ENCODE measurements at places on chromosomes 1 and 21. TPM values are rescaled to one million over a fixed set of nuclear protein-coding genes. Genes with fewer than 3 reads are reported as not detected.

The KRTAP12-2 gene
- total RNA-seq: not detected

The VSIG8 gene
- total RNA-seq: not detected

The KCNK2 gene
- not detected for total RNA-seq

- DNase-seq: no peak
Measured at GRCh38 chr1:233132445-233132844, 163.1 kb downstream of the PCNX2 start.

The FAAH gene
- 131 TPM for total RNA-seq

DNA sequence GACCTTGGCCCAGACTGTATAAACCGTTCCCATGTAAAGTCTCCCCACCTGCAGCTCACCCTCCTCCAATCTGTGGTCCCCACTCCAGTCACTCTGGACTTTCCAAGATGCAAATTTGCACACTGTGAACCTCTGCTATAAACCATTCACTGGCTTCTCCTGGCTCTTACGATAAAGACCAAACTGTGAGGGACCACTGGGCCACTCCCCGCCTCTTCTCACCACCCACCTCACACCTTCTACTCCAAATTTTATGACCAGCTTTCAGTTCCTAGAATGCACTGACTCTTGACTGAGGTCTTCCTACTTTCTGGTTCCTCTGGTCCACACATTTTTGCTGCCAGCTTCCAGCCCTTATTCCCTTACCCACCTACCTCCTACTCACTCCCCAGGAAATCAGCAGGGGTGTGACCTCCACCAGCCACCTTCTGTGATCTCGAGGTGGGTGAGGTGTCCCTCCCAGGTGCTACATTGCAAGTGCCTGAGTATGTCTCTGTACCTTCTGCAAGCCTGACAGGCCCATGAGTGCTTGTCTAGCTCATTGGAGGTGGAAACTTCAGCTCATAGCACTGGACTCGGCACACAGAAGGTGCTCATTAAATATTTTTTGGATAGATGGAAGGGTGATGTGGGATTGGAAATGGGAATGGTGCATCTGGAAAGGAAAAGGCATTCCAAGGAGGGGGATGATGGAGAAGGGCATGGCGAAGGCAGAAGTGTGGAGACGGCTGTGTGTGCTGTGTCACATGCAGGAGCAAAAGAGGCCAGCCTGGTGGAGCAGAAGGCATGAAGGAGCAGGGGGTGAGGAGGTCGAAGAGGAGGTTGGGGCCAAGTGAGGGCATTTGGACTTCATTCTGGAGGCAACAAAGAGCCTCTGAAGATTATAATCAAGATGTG is 15.6 kb upstream of the CSF1 start:
- no peak for DNase-seq

DNA sequence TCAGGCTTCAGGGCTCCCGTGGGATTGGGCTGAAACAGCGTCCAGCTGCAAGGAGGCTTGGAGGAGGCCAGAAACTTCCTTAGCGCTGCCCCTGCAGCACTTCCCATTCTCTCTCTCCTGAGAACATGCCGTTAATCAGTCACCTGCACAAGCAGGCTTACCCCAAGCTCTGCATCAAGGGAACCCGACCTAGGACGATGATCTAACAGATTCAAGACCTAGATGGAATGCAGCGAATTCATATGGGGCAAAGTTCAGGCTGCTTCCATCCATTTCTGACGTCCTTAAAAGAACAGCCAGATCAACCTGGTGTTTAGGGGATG is 114.1 kb downstream of the ERG start:
- DNase-seq: no peak

DNA sequence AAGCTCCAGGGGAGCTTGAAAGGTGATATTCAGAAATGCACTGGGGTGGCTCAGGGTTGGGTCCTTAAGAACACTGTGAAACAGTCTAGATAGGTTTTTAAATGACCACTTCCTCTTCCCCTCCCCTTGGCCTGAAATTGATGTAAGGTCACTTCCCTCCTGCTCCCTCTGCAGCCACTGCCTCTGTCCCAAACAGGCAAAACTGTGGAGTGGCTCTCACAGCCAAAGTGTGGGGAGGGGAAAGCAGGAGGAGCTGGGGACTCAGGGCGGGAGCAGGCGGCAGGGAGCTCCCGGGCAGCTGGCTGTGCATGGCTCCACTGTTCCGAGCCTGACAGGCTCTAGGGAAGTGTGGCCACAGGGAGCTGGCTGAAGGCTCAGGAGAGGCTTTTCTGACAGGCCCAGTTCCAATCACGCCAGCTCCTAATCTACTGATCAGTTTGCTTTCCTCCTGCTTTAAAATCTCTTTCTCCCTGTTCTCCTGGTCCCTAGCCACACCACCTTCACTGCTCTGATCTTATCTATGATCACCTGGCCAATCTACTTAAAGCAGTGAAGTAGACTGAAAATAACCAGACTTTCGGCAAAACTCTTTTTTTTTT is 5.1 kb upstream of the CSRP1 start:
- DNase-seq: no peak

DNA sequence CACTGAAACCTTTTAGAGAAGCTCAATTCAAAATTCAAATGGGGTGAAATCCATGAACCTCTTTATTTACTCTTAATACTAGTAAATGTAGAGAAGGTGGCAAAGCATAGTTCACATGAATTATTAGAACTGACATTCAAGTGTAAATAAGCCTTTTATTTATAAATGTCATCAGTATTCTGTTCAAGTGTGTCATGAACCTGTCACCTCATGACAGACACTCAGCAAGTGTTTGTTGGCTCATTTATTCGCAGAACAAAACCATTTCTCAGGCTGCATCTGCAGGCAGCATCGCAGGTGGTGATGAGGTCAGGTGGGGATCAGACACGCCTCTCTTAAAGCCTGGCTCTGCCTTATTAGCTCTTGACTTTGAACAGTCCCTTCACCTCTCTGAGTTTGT is 116.6 kb downstream of the SETD4 start:
- no peak for DNase-seq

GRCh38 chr1:39657923-39658485 is 13.9 kb downstream of the NT5C1A start:
- peak; percentile 34 for DNase-seq

DNA sequence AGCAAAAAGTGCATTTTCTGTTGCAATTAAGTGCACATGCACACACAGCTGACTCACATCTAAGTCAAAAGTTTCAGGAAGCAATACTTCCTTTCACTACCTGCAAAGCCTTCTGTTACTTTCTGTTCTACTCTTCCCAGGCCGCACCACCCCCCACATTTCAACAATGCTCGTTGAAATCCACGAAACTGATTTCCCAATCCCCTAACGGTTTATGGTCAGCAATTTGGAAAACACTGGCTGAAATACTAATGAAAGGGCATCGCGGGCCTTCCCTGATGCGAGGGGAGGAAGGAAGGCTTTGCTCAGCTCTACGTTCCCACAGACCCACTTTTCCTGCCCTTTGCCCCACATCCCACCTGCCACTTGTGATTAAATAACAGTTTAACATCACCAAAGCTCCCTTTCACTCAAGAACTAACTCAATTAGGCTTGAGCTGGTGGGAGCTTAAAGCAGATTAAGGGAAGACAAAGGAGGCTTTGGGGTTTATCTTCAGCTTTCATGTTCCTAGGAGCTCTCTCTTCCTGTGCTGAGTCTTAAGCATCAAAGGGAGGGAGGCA is 243.2 kb upstream of the RAB4A start:
- DNase-seq: no peak

- DNase-seq: peak; percentile 28
Measured at GRCh38 chr1:54460351-54460750, 54.2 kb upstream of the SSBP3 start.

The SLAMF7 gene
- total RNA-seq: 2.6 TPM

DNA sequence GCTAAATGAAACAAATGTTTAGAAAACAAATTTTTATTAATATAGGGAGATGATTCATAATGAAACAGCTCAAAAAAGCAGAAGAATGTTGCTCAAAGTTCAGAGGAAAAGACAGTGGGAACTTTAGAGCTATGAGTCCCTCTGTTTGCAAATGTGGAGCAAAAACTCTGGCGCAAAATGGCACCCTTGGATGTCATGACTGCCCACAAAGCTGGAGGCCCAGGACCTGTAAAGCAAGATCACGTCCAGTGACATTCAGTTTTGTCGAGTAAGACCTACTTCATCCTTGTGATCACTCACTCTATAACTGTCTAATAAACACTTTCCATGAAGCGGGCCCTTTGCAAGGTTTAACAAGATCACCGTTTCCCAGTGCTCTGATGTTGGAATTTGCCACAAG is 9.1 kb upstream of the EXO1 start:
- DNase-seq: no peak

DNA sequence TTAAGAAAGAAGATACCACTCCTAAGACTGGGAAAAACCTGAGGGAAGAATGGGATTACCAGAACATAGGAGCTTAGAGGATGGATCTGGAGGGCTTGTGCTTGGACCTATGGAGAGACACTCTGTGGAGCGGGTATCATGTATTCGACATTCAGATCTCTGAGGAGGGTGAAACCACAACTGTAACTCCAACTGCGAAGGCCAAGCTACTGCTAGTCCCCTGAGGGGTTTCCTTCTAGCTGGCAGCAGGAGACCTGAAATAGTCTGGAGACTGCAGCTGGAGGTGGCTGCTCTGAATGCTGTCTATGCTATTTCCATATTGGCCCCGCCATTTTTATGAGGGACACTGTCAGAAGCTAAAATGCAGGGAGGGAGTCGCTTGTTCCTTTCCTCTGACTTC is 462.3 kb downstream of the PTPRC start:
- no peak for DNase-seq

The TTLL7 gene
- 3.5 TPM for total RNA-seq

The NBPF6 gene
- total RNA-seq: 3.3 TPM

- DNase-seq: no peak
Measured at GRCh38 chr1:59123081-59123681, 173.7 kb upstream of the FGGY start.

DNA sequence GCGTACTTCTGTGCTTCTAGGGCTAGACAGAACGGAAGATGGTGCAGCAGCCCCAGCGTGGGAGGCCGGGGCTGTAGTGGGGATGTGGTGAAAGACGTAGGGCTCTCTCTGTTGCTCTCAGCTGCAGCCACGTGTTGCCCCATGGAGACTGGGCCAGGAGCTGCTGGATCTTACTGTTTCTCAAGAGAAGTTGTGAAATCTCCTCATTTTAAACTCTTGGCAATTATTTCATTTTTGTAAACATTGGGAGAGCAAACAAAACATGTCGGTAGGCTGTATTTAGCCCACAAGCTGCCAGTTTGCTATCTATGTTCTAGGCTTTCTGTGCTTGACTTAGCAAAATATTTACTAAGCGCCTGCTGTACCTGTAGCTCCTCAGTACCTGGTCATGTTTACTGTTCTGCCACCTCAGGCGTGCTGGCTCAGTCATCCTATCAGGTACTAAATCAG is 15.9 kb upstream of the ELOA start:
- peak; percentile 86 for DNase-seq

The ANKRD34A gene
- 0.54 TPM for total RNA-seq

DNA sequence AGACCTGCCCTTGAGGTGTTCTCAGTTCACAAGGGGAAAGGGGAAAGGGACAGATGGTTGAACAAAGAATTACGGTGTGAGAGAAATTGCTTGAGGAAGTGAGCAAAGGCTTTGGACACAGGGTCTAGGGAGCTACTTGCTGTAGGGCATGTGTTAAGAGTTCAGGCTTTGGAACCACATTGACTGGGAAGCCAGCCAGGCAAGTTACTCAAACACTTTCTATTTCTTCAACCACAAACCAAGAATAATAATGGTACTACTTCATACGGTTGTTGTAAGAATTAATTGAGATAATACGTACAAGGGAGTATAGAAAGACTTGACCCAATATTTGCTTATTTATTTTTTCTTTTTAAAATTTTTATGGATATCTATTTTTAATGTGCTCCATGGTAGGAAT is 26.6 kb downstream of the AK4 start:
- no peak for DNase-seq

- no peak for DNase-seq
Measured at GRCh38 chr1:204617256-204618147, 68.0 kb downstream of the LRRN2 start.

The TLR5 gene
- 6.6 TPM for total RNA-seq

The PIGV gene
- total RNA-seq: 22.4 TPM

DNA sequence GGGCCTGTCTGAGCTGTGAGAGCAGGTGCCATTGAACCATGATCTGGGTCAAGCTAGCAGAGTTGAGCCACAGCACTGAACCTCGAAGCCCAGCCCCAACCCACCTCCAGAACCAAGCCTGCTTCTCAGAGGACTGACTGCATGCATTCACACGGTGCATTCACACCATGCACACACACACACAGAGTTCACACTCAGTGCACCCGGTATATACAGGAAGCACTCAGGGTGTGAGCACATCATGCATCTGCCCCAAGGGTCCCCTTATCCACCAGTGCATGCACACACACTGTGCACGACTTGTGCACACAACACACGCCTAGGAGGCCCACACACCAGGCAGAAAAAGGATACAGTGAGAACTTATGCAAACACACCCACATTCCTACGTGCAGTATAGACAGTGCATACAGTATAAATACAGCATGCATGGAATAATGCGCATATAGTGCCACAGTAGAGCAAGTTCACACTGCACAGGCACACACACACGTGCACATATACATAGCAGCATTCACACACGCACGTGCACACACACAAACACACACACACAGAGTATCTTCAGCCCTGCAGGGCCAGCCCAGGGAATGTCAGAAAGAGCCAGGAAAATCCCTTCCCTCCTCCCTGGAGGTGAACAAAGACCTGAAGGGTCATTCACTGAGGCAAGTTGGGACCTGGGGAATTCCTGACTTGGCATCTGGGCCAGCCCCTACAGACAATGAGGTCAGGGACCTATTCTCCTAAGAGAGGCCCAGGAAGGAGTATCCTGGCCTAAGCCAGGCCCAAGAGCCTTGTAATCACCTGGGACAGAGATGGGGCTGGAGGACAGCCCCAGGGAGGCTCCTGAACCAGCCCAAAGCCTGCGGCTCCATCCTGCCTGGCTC is 42.1 kb downstream of the CAMK2N1 start:
- DNase-seq: no peak

- no peak for DNase-seq
Measured at GRCh38 chr1:62439652-62440371, 3.0 kb downstream of the USP1 start.

The AMY1A gene
- total RNA-seq: not detected

- no peak for DNase-seq
Measured at GRCh38 chr1:59765011-59765730, 49.6 kb upstream of the HOOK1 start.

All from Peyer's patch (tissue), 4 donors.